ENCODE measurements at places on chromosomes 1 and 21. TPM values are rescaled to one million over a fixed set of nuclear protein-coding genes. Genes with fewer than 3 reads are reported as not detected.

GRCh38 chr1:245591346-245592188 is 436.8 kb downstream of the KIF26B start:
- H3K27ac ChIP-seq: no peak overlapping the region
- H3K4me3 ChIP-seq: no peak overlapping the region
- no peaks in the 10 kb centered on the region for H3K36me3 ChIP-seq
- no peak for DNase-seq
- no peaks in the 10 kb centered on the region for H3K27me3 ChIP-seq

DNA sequence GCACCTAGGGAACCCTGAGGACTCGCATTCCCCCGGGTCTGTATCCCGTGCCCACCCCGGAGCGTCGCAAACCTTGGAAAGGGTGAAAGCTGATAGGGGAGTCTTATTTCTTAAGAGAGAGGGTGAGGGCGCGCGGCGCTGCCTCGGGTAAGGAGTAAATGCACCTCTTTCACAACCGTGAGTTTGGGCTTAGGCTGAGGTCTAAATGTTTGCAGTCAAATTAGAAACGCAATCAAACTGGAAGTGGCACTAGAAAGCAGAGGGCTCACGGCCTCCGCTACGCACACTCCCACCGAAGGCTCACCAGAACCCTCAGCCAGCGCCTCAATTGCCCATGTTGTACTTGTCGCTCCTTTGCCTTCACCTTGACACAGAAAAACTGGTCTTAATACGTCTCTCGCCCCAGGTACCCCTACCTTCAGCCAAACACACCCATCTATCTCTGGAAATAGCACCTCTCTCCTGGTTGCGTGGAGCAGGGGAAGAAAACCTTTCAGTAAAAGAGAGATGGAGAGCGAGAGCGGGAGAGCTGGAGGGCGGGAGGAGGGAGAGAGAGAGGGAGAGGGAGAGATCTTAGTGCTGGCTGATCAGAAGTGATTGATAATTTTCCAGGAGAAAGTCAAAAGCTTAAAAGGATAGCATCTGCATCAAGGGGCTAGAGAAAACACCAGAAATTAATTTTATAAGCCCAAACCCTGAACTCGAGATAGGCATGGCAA is 1.7 kb upstream of the HLX start:
- peaks cover 48% of the 10 kb centered on the region for H3K4me1 ChIP-seq
- H3K36me3 ChIP-seq: no peaks in the 10 kb centered on the region
- peak overlapping the region; percentile 79 for H3K27ac ChIP-seq
- peaks cover 7% of the 10 kb centered on the region for H3K27me3 ChIP-seq
- DNase-seq: peak; percentile 36

DNA sequence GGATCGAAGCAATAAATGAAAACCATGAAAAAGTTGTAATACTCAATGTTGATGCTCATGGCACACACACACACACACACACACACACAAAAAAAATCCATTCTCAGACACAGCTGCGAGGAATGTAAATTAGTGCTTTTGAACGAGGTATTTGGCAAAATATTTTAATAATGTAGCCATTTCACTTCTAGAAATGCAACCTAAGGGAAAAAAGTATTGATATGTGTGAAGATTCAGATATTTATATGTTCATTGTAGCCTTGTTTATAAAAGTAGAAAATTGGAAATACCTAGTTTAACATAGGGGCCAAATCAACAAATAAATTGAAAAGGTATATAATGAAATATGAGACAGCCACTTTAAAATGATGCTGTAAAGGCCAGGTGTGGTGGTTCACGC is 3.8 kb downstream of the PLEKHA6 start:
- H3K4me3 ChIP-seq: no peak overlapping the region
- H3K36me3 ChIP-seq: no peaks in the 10 kb centered on the region
- peaks cover 25% of the 10 kb centered on the region for H3K4me1 ChIP-seq
- no peak for DNase-seq
- no peak overlapping the region for H3K27ac ChIP-seq

Gene PLD5
- total RNA-seq: 0.21 TPM

Gene CCDC30
- total RNA-seq: 3.8 TPM

Gene HMCN1
- 5.6 TPM for total RNA-seq

Gene HPDL
- 0.32 TPM for total RNA-seq
